Ammon's horn (tissue), 1 donor: ENCODE measurements at places on chromosomes 12 and 14.

DNA sequence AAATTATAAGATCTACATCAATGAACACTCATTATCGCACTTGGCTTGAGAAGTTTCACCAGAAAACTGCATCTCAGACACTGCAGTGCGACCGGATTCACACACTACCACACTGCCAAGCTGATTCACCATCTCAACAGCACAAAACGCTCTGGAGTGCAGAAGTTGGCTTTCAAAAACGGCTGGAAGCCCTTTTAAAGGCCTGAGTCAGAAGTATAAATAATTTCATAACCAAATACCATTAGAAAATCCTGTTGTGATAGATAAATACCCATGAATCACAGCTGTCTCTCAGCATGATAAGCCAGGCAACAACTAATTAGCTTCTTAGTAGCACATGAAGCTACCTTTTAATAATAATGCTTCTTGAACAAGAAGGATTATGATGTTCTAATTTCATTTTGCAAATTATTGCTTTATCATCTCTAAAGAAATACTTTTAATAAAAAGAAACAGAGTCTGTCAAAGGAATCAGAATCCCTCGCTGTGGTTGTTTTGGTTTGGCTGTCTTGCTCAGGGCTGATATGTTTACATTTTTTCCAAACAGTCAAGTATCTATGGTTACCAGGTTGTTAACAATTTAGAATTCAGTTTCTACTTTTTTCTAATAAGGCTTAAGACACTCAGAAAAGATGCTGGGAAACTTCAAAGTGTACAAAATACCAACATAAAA is 51.2 kb downstream of the SLC2A13 start:
- DNase-seq = peak; percentile 41

GRCh38 chr14:40268236-40268635 is 836.0 kb upstream of the FBXO33 start:
- no peak for DNase-seq

DNA sequence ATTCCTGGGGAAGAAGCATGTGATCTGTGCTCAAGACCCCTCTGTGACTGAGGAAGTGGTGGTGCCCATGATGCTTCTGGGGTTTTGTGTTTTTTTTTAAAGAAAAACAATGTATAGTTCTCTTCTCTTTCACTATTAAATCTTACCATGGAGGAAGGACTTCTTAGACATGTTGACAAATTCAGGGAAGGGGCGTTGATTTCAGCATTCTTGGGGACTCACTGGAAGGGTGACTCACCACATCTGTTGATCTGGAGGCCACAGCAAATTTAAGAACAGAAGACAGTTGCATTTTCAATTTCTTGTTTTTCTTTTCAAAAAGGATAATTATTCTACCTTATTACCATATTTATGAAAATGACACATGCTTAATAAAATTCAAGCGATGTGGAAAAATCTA is 152.9 kb upstream of the RTL1 start:
- DNase-seq = no peak

GRCh38 chr12:118574288-118574687 is 197.9 kb downstream of the SUDS3 start:
- DNase-seq = no peak

GRCh38 chr12:53381731-53382630 is 2.0 kb downstream of the SP1 start:
- peak; percentile 69 for DNase-seq

- DNase-seq = no peak
Measured at GRCh38 chr12:42933461-42934081, 344.0 kb upstream of the PRICKLE1 start.

- DNase-seq = no peak
Measured at GRCh38 chr14:68553311-68553710, 239.6 kb downstream of the ZFP36L1 start.

GRCh38 chr12:76777765-76778216 is 13.9 kb downstream of the ZDHHC17 start:
- no peak for DNase-seq

DNA sequence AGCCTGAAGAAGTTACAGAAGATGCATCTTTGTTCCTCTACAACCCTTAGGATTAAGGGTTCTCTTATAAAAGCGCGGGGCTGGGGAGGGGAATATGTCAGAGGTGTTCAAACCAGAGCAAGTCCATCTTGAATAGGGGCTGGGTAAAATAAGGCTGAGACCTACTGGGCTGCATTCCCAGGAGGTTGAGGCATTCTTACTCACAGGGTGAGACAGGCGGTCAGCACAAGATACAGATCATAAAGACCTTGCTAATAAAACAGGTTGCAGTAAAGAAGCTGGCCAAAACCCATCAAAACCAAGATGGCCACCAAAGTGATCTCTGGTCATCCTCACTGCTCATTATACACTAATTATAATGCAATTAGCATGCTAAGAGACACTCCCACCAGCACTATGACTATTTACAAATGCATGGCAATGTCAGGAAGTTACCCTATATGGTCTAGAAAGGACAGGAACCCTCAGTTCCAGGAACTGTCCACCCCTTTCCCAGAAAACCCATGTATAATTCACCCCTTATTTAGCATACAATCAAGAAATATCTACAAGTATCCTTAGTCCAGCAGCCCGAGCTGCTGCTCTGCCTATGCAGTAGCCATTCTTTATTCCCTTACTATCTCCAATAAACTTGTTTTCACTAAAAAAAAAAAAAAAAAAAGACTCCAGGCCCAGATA is 108.1 kb upstream of the FOXN3 start:
- DNase-seq = no peak

DNA sequence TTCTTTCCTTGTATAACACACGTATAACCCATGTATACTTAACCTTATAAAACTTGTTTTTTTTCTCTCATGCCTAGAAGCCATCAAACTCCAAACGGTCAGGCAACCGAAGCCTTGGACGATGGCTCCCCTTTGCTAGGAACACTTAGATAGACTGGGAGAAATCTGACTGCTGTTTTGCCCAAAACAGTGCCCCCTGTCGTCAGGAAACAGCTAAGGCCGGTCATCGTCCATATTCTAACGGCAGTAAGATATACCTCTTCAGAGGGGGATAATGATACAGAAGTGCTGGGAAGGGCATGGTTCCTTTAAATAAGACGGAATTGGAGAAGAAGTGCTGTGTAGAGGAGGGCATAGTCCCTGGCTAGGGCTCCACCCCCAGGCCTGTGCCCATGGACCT is 130.5 kb downstream of the SLC41A2 start:
- DNase-seq = no peak

- no peak for DNase-seq
Measured at GRCh38 chr12:64147011-64147631, 75.0 kb downstream of the KICS2 start.

- DNase-seq = no peak
Measured at GRCh38 chr12:20260851-20261250, 107.5 kb upstream of the PDE3A start.

GRCh38 chr12:44143175-44143574 is 307.3 kb downstream of the TMEM117 start:
- DNase-seq = no peak

- peak; percentile 34 for DNase-seq
Measured at GRCh38 chr12:117119592-117120198, 20.5 kb upstream of the TESC start.

DNA sequence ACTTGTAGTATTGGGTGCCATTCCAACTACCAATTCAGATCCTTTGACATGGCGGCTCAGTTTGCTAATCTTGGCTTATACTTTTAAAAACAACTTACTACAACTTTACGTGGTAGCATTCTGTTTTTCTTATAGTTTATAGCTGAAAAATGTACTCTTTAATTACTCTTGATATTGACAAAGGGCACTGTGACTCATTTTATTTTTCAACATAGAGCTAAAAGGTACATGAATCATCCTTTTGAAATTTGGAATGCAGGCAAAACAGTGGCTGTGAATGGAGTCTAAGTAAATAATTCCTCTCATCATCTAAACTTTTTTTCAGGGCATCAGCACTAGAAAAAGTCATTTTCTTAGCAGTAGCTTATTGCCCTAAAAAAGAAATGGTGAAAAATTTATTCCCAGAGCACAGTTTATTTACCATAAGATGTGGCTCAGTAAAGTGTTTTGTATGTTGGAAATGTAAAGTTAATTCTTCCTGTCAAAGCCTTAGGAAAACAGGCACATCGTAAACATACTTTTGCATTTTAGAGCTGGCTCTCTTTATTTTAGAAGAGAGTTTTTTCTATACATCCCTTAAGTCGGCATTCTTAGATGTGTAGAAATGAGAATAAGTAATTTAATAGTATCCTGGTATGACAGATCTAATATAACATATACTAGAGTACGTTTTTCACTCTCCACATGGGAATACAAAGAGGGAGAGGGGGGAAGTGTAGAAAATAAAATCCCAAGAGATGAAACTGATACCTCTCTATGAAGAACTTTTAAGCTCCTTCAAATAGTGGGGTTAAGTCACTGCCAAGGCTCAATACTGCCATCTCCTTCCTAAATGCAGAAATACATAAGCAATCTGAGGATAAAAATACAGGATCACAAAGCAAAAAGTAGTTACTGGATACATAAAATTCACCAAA is 55.2 kb downstream of the SLC25A21 start:
- no peak for DNase-seq

- DNase-seq = no peak
Measured at GRCh38 chr12:111056618-111057521, 136.5 kb upstream of the MYL2 start.

GRCh38 chr12:101995684-101996083 is 66.1 kb downstream of the WASHC3 start:
- no peak for DNase-seq

DNA sequence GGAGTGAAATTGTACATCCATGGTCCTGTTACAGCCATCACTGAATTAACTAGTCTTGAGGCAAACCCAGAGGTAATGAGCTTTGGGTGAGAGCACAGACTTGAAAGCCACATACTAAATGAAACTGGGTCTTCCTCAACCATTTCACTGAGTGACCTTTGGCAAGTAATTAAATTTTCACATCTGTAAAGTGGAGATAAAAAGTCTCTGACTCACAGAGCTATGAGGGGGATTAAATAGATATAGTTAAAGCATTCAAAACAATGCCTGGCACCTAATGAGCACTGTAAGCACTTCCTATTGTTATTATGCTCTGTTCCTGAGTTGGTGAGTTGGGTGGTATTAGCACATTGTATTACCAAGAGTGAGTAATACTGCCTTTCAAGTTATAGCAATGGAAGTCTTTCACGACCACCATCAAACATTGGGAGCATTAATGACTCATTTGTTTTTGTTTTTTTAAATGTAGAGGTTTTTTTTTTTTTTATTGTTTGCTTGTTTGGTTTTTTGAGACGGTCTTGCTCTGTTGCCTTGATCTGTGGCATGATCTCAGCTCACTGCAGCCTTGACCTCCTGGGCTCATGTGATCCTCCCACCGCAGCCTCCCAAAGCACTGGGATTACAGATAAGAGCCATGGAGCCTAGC is 12.5 kb upstream of the STRN3 start:
- DNase-seq = no peak

GRCh38 chr12:92362126-92362525 is 216.5 kb upstream of the BTG1 start:
- DNase-seq = no peak

DNA sequence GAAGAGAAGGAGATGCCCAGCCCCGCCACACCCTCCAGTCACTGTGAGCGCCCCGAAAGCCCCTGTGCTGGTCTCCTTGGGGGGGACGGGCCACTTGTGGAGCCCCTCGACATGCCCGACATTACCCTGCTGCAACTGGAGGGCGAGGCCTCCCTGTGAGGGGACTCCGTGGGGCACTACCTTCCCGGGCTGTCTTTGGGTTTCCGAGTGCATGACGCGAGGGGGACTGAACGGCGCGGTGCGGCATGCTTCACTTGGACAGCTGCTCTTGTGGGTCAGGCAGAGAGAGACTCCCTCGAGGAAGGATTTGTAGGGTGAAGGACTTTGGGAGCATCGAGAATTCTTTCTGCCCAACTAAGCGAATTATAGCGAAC is 1.1 kb downstream of the CCDC184 start:
- no peak for DNase-seq

- no peak for DNase-seq
Measured at GRCh38 chr12:5008661-5009060, 35.0 kb upstream of the KCNA5 start.

- no peak for DNase-seq
Measured at GRCh38 chr12:93670104-93670503, 7.1 kb upstream of the CRADD start.

GRCh38 chr14:60653701-60654161 is 4.5 kb upstream of the SIX1 start:
- DNase-seq = no peak

- DNase-seq = no peak
Measured at GRCh38 chr14:51546603-51547258, 105.0 kb upstream of the FRMD6 start.

DNA sequence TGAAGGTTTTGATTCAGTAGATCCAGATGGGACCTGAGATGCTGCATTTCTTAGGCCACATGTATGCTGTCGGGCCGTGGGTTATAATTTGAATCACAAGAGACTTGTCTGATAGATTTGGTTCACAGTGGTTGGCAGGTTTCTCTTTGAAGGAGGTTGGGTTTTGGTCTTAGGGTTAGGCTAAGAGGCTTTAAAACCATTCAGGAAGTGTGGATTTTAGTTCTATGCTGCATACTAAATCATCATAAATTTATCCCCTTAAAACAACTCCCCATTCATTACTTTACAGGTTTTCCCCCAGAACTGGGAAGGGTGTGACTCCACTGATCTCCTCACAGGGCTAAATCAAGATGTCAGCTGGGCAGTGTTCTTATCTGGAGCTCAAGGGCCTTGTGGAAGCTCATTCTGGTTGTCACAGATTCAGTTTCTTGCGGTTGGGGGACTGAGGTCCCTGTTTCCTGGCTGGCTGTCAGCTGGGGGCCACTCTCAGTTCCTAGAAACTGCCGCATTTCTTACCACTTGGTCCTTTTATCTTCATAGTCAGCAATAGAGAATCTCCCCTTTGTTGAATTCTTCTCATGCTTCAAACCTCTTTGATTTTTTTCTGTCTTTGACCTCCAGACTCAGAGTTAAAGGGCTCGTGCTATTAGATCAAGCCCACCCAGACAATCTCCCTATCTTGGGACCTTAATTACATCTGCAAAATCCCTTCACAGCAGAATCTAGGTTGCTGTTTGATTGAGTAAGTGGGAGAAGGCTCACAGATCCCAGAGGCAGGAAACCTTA is 20.6 kb upstream of the PCNX1 start:
- peak; percentile 59 for DNase-seq

GRCh38 chr14:64324895-64325294 is 30.7 kb upstream of the ESR2 start:
- no peak for DNase-seq
